ENCODE measurements at places on chromosomes 1 and 21.

DNA sequence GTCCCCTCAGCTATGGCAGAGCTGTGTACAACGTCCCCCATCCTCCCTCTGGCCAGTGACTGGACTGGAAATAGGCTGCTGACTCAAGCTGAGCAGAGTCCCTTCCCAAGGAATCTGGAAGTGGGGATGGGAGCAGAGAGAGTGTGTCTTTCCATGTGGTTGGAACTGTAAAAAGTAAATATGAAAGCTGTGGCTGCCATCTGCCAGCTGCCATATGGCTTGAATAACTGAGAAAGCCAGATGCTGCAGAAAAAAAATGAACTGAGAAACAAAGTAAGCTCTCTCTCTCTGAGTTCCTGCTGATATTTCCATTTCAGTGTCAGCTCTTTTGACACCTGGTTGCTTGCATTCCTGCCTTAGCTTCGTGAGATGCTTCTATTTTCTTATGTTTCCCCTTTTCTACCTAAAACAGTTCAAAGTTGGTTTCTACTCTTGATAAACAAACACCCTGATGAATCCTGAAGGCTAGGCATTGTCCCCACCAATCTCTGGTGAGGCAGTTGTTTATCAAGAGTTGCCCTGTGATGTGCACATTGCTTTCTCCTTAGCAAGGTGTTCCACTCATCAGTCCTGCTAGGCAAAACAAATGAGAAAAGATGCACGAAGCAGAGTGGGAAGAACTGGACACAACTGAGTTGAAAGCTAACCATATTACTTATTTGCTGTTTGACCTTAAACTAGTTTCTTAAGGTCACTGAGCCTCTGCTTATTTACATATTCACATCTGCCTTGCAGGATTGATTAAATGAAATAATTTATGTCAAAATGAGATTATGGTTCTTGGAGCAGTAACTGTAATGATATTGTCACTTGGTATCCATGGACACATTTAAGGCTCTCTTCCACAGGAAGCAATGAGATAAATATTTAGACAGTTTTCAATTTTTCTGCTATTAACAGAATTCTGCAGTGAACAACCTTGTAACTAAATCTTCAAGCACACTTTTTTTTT is 16.6 kb upstream of the DR1 start:
- DNase-seq: no peak

- no peak for DNase-seq
These were observed 11.8 kb upstream of the SERINC2 start for GRCh38 chr1:31401241-31401640.

- no peak for DNase-seq
These were observed 56.1 kb downstream of the HIVEP3 start for GRCh38 chr1:41862384-41863221.

DNA sequence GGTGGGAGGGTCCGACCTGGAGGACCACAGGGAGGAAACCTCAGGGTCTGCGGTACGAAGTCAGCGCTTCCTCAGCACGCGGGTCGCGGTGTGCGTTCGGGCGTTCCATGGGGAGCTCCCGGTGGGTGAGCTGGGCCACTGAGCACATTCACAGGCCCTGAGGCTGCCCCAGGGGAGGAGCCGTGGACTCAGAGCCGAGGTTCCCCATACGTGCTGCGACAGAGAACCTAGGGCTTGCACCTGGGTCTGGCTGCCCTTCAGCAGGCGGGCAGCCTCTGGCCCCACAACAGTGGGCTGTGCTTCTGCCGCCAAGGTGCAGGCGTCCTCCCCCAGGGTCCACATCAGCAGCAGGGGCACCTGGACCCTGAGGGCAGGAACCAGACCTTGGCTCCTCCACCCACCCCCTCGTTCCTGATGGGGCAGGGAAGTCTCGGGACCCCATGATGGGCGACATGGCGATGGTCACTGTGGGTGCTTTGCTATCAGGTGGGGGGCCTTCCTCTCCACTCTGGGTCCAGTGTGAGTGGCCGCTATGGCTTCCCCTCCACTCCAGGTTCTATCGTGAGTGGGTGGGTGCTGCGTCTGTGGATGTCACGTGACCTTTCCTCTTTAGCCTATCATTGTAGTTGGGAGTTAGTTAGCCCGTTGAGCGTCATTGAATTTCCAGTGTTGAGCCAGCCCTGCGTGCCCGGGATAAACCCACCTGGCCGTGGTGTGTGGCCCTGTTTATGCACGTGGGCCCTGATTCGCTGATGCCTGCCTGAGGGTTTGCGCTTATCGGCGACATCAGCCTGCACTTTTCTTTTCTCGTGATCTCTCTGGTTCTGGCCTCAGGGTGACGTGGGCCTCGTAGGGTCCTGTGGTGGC is 27.9 kb downstream of the FTCD start:
- DNase-seq: no peak

- no peak for DNase-seq
These were observed 320.2 kb downstream of the MATN1 start for GRCh38 chr1:30403061-30403645.

GRCh38 chr1:27527890-27528817 is 38.2 kb upstream of the WASF2 start:
- DNase-seq: peak; percentile 84
